Pancreas (tissue), 10 donors: ENCODE measurements at places on chromosomes 3 and 15. TPM values are rescaled to one million over a fixed set of nuclear protein-coding genes. Genes with fewer than 3 reads are reported as not detected.

- no peaks in the 10 kb centered on the region for H3K4me1 ChIP-seq
- no peak overlapping the region for H3K27ac ChIP-seq
- H3K4me3 ChIP-seq: no peak overlapping the region
- DNase-seq: no peak
Observed at GRCh38 chr3:16520241-16520969, 6.9 kb upstream of the RFTN1 start.

DNA sequence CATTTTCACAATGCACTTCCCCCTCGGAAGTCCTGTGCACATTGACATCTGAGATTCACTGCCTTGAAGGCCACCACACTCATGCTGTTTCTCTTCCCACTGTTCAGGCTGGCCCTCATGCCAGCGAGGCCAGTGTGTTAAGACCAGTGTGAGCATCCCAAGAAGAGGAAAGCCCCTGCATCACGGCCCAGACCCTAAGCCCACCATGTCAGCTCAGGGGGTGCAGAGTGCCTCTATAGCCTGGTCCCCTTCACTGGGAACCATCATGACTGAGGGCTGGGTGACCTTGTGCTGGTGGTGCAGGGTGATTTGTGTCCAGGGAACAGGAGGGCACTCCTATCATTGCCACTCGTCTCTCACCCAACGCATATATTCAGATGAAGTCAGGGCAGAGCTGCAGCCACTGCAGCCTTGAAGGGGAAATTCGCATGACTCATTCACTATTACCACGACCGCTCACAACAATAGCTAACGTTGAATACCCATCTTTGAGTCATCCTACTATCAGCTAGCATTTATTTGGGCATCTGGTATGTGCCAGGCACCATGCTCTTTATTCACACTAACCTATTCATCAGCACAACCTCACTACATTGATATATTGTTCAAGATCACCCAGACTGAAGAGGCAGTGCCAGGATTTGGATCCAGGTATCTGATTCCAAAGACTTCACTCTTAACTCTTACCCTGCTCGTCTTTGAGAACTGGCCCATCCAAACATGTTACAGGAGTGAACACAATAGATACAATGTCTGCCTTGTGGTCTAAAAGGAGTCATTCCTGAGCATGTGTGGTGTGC is 58.8 kb upstream of the SLC6A11 start:
- H3K4me1 ChIP-seq: no peaks in the 10 kb centered on the region
- DNase-seq: no peak
- H3K36me3 ChIP-seq: no peaks in the 10 kb centered on the region
- H3K27ac ChIP-seq: no peak overlapping the region
- H3K27me3 ChIP-seq: no peaks in the 10 kb centered on the region

DNA sequence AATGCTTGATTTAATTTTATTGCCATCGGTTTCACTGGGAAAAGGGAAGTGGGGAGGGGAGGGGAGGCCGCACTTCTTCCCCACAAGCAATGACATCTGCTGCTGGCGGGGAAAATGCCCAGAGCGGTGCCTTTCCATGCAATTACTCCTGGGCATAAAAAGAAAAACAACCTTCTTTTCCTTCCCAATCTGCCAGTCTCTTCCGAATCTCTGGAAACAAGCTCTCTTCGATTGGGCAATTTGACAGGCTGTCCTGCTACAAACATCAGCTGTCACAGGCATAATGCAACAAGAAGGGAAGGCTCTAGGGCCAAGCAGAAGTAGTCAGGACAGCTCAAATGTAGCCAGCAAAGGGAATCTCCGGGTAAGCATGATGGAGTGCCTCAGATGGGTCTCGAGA is 93.4 kb upstream of the STRIT1 start:
- H3K36me3 ChIP-seq: no peaks in the 10 kb centered on the region
- H3K27me3 ChIP-seq: no peaks in the 10 kb centered on the region
- no peaks in the 10 kb centered on the region for H3K4me1 ChIP-seq
- H3K4me3 ChIP-seq: no peak overlapping the region
- no peak overlapping the region for H3K27ac ChIP-seq

The MON1A gene
- polyA plus RNA-seq: 7.5 TPM

GRCh38 chr3:143002083-143002712 is 828 bp downstream of the U2SURP start:
- peak overlapping the region; percentile 86 for H3K4me3 ChIP-seq
- no peaks in the 10 kb centered on the region for H3K27me3 ChIP-seq
- no peaks in the 10 kb centered on the region for H3K36me3 ChIP-seq
- DNase-seq: no peak
- peak overlapping the region; percentile 91 for H3K27ac ChIP-seq
- no peaks in the 10 kb centered on the region for H3K4me1 ChIP-seq

The TLR9 gene
- 0.05 TPM for polyA plus RNA-seq

DNA sequence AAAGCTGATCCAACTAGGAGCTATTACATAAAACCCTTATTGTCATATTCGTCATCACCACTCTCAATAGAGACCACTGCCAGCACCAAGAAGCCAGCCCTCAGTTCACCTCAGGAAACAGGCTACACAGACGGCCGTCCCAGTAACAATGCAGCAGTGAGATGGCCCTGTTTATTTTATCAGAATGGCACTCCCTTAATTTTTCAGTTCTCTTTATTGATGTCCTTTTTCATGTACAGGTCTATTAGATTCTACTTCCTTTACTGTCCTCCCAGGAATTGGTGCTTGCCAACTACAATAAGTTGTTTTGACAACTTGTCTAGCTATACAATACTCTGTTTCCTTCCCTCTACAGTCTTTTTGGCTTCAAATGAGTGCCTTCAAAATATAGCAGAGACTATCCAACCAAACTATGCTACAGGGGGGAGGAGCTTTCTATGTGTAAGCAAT is 272.5 kb downstream of the ZBTB20 start:
- H3K27me3 ChIP-seq: no peaks in the 10 kb centered on the region
- no peaks in the 10 kb centered on the region for H3K36me3 ChIP-seq

GRCh38 chr3:62688050-62688449 is 187.2 kb downstream of the CADPS start:
- H3K27me3 ChIP-seq: no peaks in the 10 kb centered on the region
- no peaks in the 10 kb centered on the region for H3K36me3 ChIP-seq
- no peak overlapping the region for H3K27ac ChIP-seq
- no peak for DNase-seq

DNA sequence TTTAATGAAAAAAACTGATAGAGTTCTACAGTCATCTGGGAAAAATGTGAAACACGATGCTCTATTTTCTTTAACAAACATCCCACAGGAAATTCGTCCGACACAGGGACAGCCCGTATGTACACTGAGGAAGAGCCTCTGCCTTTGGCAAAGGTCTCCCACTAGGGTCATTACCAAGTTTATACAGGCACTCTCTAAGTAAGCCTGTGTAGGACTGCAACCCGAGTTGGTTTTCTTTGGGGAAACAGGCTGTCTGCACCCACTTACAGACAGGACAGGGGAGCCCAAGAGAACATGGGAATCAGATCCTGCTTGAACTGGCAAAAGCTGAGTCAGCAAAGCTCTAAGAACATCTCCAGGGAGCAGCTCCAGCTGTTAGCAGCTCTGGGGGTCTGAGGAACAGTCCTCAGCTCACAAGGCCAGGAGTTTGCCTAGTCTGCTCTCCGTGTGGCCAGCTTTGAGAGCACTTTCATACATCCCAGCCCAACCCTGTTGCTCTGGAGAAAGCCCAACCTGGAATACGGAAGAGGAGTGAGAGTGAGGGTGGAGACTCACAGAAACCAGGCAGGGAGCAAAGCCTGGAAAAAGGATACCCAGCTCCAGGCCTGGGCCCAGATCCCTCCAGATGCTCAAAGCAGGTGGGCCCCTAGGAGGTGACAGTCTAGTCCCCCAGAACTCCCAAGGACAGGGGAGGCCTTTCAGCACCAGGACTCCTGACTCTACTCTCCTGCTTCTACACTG is 1.9 kb downstream of the TBC1D2B start:
- H3K36me3 ChIP-seq: no peaks in the 10 kb centered on the region
- H3K4me1 ChIP-seq: no peaks in the 10 kb centered on the region
- peak overlapping the region; percentile 91 for H3K27ac ChIP-seq
- no peaks in the 10 kb centered on the region for H3K27me3 ChIP-seq
- no peak for DNase-seq

The SH2D7 gene
- 0.19 TPM for polyA plus RNA-seq

The ANKRD63 gene
- polyA plus RNA-seq: not detected

- H3K27me3 ChIP-seq: no peaks in the 10 kb centered on the region
- H3K4me3 ChIP-seq: no peak overlapping the region
- no peak for DNase-seq
- no peaks in the 10 kb centered on the region for H3K4me1 ChIP-seq
- H3K36me3 ChIP-seq: no peaks in the 10 kb centered on the region
Observed at GRCh38 chr3:103873897-103874545, 1439.2 kb downstream of the ZPLD1 start.

DNA sequence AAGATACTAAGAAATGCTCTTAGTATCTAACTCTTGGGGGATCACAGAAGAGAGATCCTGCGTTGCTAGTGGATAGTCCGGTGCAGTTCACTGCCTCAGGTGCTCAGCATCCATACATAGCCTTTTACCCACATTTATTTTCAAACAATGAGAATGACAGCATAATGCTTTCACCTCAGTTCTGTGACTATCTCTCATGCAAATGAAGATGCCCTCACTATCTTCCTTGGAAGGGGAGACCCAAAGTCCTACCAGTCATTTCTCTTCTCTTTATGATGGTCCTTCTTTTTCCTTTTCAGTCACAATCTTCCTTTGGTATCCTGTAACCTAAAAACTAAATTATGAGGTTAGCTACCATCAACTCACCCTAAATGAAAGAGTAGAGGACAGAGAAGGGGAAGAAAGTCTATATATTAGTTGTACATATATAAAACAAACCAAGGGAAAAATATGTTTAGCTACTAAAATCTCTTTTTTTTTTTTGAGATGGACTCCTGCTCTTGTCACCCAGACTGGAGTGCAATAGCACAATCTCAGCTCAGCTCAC is 30.9 kb upstream of the SLC28A2 start:
- H3K4me1 ChIP-seq: no peaks in the 10 kb centered on the region
- H3K27ac ChIP-seq: no peak overlapping the region
- no peak for DNase-seq
- no peaks in the 10 kb centered on the region for H3K36me3 ChIP-seq
- no peak overlapping the region for H3K4me3 ChIP-seq
- no peaks in the 10 kb centered on the region for H3K27me3 ChIP-seq

DNA sequence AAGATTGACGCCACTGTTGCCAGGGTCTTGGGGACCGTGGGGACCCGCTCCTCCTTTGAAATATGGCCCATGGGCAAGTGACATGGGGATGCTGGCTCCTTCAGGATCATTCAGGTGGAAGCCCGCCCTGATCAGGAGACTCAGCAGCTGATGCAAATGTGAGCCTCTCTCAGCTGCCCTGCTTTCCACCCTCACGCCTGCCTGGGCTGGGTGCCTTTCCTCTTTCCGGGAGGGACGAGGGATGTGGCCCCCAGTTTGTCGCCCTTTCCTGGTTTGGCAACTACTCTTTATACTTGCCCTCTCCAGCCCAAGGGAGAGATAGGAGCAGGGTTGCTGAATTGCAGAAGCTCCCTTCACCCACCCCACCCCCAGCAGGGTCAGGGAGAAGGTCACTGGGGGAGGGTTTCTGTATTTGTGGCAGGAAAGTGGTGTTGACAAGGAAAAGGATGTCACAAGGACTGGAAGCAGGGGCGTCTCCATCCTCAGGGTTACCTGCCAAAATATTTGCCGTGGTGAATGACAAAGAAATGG is 21.8 kb downstream of the DNASE1L3 start:
- H3K4me3 ChIP-seq: no peak overlapping the region
- no peaks in the 10 kb centered on the region for H3K27me3 ChIP-seq

The CCNB2 gene
- 0.23 TPM for polyA plus RNA-seq

GRCh38 chr3:59531994-59532393 is 482.2 kb upstream of the CFAP20DC start:
- no peak overlapping the region for H3K27ac ChIP-seq
- H3K4me1 ChIP-seq: peaks cover 4% of the 10 kb centered on the region
- no peaks in the 10 kb centered on the region for H3K27me3 ChIP-seq
- H3K4me3 ChIP-seq: no peak overlapping the region

DNA sequence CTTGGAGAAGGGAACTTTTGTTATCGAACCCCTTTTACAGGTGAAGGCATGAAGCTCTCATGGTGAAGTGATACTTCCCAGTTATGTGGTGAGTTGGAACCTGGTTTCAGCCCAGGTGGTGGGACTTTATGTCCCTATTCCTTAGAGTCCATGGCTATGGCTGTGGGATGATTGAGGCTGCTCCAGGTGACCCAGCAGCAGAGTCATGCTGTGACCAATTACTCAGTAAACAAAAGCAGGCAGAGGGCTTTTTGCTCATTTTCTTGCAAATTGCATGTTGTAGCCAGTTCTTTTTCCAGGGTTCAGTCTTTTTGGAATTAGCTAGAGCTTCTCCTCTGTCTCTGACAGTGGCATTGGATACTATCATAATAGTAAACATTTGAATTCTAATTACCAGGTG is 70.7 kb downstream of the CACNA2D3 start:
- H3K27ac ChIP-seq: no peak overlapping the region
- H3K36me3 ChIP-seq: no peaks in the 10 kb centered on the region
- no peaks in the 10 kb centered on the region for H3K27me3 ChIP-seq
- DNase-seq: no peak
- H3K4me1 ChIP-seq: no peaks in the 10 kb centered on the region

DNA sequence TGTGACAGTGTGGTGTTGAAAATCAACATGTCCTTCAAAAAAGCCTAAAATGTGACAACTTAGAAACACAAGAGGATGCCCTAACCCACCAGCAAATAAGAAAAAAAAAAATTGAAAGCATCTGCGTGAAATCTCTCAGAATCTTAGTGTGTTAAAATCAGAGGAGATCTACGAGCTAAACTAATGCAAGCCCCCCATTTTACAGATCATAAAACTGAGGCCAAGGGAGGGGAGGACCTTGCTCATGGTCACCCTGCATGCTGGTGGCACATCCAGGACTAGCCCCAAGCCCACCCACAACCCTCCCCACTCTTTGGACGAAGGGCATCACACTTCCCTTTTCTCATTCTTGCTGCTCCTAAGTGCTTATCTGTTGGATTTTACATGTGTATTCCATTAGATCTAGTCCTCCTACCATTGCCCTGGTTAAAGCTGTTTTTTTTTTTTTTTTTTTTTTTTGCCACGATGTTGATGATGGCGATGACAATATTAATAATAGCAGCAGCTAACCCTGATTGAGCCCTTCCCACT is 29.1 kb upstream of the NOX5 start:
- no peaks in the 10 kb centered on the region for H3K36me3 ChIP-seq
- H3K27ac ChIP-seq: no peak overlapping the region
- H3K4me1 ChIP-seq: no peaks in the 10 kb centered on the region
- H3K27me3 ChIP-seq: no peaks in the 10 kb centered on the region
- no peak for DNase-seq

DNA sequence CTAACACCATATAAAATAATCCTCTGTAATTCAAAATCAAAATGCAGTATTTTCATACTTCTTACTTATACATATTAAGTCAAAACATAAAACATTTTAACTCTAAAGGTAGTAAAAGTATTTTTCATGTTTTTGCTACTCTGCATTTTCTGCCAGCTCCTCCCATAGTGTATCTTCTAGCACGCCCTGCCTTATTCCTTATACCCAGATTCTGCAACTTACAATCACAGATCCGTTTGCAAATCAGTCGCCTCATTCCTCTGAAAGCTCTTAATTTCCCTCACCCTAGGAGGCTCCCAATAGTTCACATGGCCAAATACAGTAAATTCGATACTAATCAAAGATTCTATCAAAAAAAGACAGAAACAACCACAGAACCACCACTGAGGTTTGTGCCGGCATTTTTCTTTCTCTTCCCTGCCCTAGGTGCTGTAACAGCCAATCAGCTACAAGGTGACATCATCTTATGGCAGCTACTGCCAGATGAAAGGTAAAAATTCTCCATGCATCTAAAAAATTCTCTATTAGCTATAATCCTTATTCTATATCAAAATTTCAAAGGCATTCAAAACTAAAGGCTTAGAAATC is 72.9 kb downstream of the CLASP2 start:
- no peak overlapping the region for H3K27ac ChIP-seq
- peak overlapping the region; percentile 31 for H3K4me3 ChIP-seq
- no peaks in the 10 kb centered on the region for H3K36me3 ChIP-seq
- no peak for DNase-seq
- no peaks in the 10 kb centered on the region for H3K27me3 ChIP-seq
